ENCODE measurements at places on chromosomes 3 and 15.

- no peak for DNase-seq
Observed at GRCh38 chr3:89644716-89645115, 537.3 kb downstream of the EPHA3 start.

- DNase-seq = no peak
Observed at GRCh38 chr15:69035205-69035917, 20.9 kb downstream of the NOX5 start.

GRCh38 chr3:170003881-170004356, 33.9 kb upstream of the GPR160 start:
- no peak for DNase-seq

GRCh38 chr3:72482589-72483321, 365.5 kb downstream of the SHQ1 start:
- peak; percentile 25 for DNase-seq

- DNase-seq = no peak
Observed at GRCh38 chr3:87733671-87734367, 325.0 kb downstream of the CGGBP1 start.

- no peak for DNase-seq
Observed at GRCh38 chr3:175222356-175222755, 363.2 kb downstream of the NAALADL2 start.

- peak; percentile 66 for DNase-seq
Observed at GRCh38 chr15:66619152-66619903, 53.5 kb upstream of the LCTL start.

DNA sequence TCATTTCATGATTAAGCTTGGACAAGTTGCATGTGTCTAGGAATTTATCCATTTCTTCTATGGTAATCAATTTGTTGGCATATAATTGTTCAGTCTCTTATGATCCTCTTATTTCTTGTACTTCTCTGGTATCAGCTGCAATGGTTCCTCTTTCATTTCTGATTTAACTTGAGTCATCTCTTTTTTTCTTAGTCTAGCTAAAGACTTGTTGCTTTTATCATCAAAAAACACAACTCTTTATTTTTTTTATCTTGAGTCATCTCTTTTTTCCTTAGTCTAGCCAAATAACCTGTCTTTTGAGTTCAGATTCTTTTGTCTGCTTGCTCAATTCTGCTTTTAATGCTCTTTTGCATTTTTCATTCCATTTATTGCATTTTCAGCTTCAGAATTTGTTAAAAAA, 37.3 kb downstream of the UBE3A start:
- no peak for DNase-seq

- DNase-seq = no peak
Observed at GRCh38 chr3:138065949-138066348, 49.5 kb downstream of the DZIP1L start.

DNA sequence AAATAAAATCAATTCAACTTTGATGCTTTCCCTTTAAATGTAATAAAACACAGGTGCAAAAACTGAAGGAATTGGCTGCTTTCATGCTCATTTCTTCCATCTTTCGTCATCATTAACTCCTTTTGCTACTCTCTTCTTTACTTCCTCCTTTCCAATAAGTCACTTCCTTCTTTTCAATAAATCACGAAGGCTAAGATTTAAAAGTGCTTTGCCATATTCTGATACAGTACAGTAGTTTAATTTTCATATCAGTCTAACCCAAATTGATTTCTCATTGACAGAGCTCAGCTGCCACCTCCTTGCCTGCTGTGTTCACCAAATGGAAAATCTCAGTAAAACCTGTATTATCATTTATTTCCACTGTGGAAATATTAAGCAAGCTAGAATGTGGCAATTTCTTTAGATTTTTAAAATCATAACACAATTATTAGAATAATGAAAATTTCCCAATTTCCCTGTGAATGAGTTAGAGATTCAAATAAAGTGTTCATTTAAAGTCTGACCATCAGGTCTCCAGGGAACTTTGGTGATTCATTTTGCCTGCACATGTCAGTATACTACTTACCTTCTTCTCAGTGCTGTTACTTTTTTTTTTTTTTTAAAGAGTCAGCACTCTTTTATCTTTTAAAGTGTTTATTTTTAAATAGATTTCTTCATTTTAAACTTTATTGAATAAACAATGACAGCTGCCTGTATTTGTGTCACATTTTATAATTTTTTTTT, 41.6 kb downstream of the NANOGP8 start:
- DNase-seq = no peak

DNA sequence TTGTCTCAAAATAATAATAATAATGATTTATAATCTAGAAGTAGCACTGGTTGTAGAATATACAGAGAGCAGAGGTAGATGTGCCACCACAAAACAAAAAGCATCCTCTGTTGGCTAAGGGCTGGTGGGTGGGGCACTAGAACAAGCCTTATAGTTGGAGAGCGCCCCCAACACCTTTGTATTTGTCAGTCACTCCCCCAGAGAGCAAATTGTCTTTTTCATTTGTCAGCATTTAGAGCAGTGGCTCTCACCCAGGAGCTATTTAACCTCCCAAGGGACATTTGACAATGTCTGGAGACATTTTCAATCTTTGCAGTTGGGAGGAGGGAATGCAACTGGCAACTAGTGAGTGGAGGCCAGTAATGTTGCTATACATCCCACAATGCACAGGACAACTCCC, 6.3 kb downstream of the KAT2B start:
- no peak for DNase-seq

GRCh38 chr3:9754678-9755077, 4.9 kb downstream of the OGG1 start:
- DNase-seq = no peak

- DNase-seq = peak; percentile 0
Observed at GRCh38 chr3:27943106-27943505, 221.0 kb upstream of the EOMES start.

DNA sequence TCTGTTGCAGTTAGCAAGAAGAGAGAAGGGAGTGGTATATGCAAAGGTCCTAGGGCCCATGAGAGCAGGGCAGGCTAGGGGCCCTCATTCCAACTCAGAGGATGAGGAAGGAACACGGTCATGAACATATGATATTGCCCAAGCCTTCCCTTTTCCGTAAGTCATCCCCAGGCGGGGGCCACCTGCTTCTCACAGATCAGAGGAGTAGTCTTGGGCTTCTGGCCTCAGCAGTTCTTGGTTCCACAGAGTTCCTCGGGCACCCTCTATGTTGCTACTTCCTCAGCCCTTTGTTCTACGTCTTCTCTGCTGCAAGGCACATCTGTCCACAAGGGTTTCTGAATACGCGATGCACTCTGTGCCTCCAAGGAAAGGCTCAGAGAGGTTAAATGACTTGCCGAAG, 25.3 kb downstream of the EPHB3 start:
- DNase-seq = no peak

DNA sequence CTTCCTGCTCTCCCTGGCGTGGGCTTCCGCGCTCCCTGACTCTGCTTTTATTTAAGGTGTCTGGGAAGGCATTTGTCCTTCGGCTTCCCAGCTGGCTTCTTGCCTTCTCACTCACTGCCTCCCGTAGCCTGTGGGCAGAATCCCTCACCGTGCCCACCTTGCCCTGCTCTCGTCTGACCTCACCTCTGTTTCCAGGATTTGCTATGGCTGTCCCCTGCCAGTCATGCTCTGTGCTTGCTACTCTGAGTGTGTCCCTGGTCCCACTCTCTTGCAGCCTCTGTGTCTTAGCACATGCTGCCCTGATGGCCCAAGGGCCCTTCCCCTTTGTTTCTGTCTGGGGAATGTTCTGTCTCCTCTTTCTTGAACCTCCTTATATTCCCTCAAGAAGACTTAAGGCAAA, 26.2 kb downstream of the LPP start:
- DNase-seq = no peak

- DNase-seq = peak; percentile 69
Observed at GRCh38 chr3:66706890-66707289, 206.1 kb upstream of the LRIG1 start.

GRCh38 chr15:25437777-25438600, 835 bp downstream of the UBE3A start:
- peak; percentile 61 for DNase-seq

- no peak for DNase-seq
Observed at GRCh38 chr3:117633207-117633606, 923.6 kb downstream of the TUSC7 start.

DNA sequence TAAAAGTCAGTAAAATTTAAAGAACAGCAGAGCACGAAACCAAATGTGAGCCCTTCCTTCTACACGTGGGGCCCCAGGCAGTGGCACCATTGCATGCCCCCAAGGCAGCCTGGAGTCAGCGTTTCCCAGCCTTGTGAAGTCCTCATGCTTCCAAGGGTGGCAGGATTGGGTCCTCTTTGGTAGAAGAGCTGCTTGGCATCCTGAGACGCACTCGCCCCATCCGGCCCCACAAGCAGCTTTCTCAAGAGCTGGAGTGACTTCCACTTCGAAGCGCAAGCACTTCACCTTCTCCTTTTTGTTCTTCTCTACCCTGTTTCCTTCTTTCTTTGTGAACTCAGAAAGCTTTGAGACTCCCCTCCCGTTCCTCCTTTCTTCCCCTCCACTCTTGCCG, 34.7 kb downstream of the ZNF710 start:
- DNase-seq = no peak

- DNase-seq = no peak
Observed at GRCh38 chr3:58743296-58743695, 76.7 kb upstream of the FAM3D start.
